ENCODE measurements at places on chromosomes 3 and 15.

DNA sequence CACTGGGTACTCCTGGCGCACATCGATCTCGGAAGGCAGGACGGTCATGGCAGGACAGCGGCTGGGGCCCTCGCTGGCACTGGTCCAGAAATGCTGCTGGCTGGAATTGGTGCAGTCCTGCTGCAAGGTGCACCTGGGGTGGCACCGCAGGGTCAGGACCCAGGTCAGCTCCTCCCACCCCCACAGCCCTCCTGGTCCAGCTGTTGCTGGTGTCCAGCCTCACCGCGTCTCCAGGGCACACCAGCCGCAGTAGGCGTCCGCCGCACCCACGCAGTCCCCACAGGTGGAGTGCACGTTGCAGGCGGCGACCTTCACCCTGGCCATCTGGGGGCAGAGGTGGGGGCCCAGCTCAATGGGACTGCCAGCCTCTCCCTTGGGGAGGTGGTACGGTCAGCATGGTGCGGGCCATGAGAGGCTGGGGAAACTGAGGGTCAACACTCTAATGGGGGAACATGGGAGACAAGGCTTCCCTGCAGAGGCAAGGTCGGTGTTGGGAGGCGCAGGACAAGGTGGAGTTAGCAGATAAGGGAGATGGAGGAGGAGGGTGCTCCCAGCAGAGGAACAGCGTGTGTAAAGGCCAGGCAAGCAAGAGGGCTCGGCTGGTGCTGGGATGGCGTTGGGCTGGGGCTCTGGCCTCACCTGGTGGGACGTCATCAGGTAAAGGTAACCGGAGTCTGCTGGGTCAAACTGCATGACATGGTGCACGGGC is 20.4 kb downstream of the PLXND1 start:
- no peak for DNase-seq

DNA sequence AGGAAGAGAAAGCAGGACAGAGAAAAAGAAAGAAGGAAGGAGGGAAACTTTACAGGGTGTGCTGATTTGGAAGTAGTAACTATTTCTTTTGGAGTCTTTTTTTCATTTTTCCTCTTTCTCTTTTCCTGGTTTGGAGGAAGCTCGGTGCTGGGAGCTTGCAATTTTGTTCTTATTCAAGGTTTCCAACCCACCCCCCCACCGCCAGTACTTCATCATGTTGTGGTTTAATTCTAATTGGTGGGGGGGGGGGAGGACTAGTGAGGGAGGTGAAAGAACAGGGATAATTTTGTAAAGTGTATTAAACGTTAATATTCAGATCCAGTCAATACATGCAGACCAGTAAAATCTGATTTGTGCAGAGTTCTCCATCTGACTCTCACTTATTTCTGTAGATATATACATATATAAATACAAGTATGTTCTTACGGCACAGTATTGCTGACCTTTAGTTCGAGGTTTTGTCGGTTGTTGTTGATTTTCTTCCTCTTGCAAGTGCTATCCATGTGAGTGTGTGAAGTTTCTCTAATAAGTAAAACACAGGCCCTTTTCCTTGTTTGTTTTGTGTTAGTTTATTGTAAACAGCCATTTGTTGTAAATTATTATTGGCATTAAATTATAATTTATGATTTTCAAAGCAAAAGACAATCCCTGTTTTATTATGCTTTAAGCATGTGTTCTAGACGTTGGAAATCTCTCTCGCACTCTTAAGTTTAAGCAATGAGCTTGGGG is 9.3 kb downstream of the NR2F2 start:
- DNase-seq: no peak

GRCh38 chr15:40487816-40488682 is 17.3 kb downstream of the CHST14 start:
- no peak for DNase-seq

GRCh38 chr15:70318594-70319465 is 221.1 kb upstream of the TLE3 start:
- DNase-seq: no peak

DNA sequence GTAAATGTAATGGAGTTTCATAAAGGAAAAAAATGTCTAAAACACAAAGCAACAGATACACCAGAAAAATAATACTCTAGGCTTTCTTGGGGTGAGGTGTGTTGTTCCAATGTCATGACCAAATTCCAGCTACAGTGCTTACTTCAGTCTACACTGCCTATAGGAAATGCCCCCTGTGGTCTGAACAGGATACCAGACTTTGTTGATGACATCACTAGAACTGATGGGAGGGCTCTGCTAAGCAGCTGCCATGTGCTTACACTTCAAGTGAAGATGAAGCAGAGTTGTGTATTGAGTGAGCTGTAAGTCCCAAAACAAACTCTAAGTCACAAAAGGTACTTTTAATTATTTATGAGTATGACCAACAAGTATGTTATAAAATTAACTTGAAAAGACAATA is 456.1 kb upstream of the IL12A start:
- DNase-seq: no peak

- no peak for DNase-seq
Observed at GRCh38 chr15:70453766-70454165, 309.6 kb downstream of the UACA start.
